CD8-positive, alpha-beta T cell (primary cell): ENCODE measurements at places on chromosomes 2 and 18.

- no peak for DNase-seq
These were observed 85.5 kb downstream of the SOWAHC start for GRCh38 chr2:109699646-109700045.

GRCh38 chr2:117815946-117816345, 1.5 kb downstream of the DDX18 start:
- DNase-seq = no peak

GRCh38 chr2:237490009-237490711, 3.1 kb downstream of the MLPH start:
- no peak for DNase-seq

- DNase-seq = no peak
These were observed 55.4 kb downstream of the KLF7 start for GRCh38 chr2:207110310-207110709.

GRCh38 chr2:234483568-234484251, 13.2 kb downstream of the ARL4C start:
- peak; percentile 74 for DNase-seq

- DNase-seq = peak; percentile 62
These were observed 9.1 kb upstream of the ARID5A start for GRCh38 chr2:96527286-96528005.

DNA sequence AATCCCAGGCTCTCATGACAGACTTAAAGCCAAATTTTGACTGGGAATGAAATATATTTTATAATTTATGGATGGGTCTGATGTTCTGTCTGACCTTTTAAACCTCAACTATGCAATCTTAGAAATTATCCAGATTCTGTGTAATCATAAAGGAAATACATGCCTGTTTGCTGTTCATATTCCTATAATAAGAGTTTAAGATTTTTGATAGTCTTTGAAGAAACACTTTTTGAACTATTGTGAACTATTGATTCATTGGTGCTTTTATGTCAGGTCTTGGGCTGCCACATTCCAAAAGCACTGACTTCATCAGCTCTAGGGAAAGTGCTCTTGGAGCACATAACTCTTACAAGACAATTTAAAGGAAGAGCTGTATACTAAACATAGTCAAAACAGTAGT, 64.2 kb downstream of the CCDC150 start:
- no peak for DNase-seq

DNA sequence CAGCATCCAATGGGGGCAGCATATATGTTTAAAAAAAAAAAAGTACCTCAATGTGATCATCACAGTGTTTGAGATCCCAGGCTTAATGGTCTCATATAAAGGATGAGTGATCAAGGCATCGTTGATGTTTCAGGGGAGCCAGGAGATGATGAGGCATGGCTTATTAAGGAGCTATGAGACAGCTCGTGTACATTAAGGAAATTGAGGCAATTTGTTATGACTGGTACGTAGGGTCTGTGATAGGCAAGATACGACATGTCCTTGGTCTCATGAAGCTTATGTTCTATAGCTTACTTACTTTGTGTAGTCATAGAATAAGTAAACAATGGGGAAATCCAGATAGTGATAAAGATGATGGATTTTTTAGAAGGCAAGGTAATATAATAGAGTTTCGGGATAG, 49.1 kb upstream of the FAM171B start:
- DNase-seq = no peak

DNA sequence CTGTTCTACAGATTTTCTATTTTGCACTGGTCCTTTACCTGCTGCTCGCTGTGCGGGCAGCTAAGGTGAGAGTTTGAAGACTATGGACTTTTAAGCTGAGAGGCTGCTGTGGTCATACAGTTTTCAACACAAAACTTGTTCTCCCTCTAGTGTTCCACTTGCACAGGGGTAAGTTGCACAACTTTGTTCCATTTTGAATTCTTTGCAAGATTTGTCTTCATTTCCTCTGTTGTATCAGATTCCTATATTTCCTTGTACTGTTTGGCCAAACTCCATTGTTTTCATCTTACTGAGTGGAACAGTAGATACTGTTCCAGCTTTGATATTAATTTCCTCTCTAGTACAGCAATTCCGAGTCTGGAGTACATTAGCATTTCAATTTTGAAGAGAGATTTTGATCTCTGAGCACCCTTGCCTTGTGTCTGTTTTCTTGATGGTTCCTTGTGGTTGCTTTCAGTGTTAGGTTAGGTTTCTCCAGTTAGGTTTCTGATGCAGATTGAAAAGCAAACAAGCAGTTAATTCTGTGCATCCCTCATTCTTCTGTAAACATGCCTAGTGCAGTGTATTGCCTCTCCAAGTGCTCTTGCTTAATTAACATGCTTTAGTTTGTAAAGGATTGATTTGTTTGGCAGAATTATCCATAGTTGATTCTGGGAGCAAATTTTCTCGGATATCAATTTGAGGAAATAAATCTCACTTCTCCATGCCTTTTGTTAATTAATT, 188.8 kb downstream of the PTPRM start:
- no peak for DNase-seq

DNA sequence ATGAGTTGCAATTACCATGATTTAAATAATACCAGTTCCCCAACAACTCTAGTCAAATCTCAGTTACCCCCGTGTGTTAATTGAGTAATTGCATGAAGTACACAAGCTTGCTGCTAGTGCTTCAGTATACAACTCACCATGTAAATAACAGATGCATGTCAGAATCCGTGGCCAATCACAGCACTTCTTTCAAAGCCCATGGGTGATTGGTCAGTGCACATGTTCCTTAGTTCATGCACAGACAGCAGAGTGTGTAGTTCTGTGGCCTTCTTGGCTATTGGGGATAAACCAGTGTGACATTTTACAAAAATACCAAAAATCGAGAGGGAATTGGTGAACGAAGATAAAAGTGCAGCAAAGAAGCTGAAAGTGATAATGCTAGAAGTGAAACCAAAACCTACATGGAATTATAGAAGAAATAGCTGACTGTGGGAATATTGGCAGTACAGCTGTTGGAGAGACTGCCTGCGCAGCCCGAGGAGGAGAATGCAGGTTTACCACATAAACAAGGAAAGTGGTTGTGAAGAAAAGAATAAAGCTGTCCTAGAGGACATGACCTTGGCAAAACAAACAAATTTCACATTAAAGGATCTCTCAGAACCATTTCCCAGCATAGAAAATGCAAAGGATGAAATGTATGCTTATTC, 59.4 kb downstream of the NEDD4L start:
- DNase-seq = no peak

DNA sequence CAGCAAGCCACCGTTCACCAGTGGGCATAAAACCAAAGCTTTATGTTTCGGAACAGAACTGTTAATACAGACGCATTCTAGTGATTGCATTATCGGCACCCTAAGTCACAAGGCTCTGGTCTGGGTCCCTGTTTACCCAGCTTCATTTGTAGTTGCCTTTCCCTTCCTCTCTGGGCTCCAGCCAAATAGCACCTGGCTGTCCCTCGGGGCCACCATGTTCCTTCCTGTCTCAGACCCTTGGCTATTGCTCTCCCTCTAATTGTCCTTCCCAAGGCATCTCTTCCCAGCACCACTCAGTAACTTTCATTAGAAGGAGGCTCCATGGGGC, 75.3 kb downstream of the SDC1 start:
- DNase-seq = no peak

- peak; percentile 13 for DNase-seq
These were observed 1.1 kb downstream of the HPCAL1 start for GRCh38 chr2:10303694-10304378.

DNA sequence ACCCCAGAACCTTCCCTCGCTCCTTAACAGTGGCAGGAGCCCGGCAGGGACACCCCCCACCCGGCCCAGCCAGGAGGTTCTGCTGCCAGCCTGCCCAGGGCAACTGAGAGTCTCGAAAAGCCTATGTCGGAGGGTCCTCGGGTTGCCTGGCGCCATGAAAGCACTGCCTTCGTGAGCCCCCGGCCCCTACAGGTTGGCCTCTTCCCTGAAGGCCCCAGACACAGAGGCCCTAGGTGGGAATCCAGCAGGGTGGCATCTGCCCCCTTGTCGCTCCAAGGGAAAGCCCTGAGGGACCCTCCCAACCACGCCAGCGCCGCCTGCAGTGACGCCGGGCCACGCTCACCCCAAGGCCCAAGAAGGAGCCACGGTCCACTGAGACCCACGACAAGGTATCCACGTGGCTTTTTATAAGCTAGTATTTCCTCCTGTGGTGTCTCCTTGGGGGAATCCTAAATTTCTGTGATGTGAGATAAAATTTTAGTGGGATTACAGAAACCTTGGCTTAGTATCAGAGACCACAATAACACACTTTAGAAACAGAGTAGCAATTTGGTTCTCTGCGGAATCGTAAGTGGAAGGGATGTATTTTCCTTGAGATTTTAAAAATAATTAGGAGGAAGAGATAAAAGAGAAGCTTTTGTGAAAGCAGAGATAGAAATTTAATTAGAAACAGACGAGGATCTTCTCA, 138.9 kb downstream of the HDAC4 start:
- DNase-seq = peak; percentile 4

DNA sequence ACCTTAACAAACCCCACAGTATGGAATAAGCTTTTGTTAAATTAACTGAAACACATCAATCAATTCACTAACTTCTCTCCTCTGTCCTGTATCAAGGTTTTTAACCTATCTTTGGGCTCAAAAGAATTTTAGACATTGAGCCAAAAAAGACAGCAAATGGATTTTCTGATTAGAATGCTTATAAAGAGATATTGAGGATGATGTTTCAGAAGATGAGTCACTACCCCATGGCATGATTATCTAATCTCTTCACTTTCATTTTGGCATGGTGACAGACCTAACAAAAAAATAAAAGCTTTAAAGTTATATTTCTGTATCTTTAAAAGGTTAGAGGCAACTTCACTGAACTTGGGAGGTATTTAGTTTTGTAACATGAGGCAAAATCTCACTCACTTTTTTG, 55.5 kb downstream of the SGPP2 start:
- DNase-seq = no peak

DNA sequence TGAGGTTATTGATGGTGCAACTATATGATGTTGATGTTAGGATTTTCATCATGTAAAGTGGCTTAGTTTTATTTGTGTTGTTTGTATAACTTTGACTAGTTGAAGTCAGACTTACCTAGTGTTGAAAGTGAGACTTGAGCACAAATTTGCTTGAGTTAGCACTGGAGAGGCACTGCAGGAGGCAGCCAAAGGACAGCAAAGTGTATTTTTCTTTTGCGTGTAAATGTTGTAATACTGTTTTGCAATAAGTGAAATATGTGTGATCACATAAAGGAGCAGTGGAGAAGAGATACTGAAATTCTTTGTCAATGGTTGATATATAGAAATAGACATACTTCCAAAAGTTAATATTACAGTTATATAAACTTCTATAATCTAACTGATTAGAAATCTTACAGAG, 332.0 kb upstream of the RAB12 start:
- DNase-seq = no peak

DNA sequence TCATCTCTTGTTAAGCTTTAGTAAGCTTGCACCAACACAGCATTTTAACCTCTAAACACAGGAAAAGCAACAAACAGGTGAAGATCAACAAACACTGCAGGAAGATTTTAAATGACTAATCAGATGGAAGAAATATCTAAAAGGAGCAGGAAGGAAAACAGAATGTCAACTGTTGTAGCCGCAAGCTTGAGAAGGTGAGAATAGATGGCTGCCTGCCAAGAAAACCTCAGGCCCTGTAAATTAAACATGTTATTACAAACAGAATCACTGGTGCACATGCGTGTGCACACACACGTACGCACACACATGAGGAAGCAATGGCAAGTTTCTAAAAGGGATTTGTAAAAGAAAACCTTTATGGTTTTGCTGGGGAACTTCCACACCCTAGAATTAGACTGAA, 257.8 kb upstream of the GALNT5 start:
- no peak for DNase-seq

GRCh38 chr2:38343212-38343611, 33.9 kb downstream of the ATL2 start:
- DNase-seq = no peak

DNA sequence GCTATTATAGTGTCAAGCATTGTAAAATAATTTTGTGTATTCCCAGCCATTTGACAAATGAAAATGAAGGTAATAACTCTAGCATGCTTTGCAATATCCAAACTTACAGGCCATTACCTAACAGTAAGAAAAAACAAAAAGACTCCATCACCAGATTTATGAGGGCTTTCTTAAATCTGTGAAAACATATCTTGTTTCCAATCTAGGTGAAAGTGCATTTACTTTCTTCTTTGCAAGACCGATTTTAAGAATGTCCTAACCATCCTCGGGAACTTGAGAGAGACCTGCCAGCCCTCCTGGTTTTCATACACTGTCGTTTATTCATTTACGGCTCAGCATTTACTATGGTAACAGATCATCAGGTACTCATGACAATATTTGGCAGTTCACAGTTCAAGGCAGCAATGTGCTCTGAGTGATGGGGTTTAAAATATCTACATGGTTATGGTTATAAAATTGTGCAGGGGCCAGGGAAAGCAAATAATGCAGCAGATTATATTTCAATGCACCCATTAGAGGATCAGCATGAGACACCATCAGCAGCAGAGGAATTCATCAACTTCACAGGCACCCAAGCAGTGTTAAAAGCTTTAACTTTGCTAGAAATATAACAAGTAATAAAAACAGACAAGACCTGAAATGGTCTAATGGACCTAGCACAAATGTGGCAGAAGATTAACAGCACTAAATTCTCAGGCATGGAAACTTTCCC, 34.4 kb upstream of the PARD3B start:
- no peak for DNase-seq

- DNase-seq = no peak
These were observed 43.0 kb downstream of the G6PC2 start for GRCh38 chr2:168944065-168944464.

GRCh38 chr2:142339261-142339660, 208.4 kb upstream of the LRP1B start:
- DNase-seq = no peak

DNA sequence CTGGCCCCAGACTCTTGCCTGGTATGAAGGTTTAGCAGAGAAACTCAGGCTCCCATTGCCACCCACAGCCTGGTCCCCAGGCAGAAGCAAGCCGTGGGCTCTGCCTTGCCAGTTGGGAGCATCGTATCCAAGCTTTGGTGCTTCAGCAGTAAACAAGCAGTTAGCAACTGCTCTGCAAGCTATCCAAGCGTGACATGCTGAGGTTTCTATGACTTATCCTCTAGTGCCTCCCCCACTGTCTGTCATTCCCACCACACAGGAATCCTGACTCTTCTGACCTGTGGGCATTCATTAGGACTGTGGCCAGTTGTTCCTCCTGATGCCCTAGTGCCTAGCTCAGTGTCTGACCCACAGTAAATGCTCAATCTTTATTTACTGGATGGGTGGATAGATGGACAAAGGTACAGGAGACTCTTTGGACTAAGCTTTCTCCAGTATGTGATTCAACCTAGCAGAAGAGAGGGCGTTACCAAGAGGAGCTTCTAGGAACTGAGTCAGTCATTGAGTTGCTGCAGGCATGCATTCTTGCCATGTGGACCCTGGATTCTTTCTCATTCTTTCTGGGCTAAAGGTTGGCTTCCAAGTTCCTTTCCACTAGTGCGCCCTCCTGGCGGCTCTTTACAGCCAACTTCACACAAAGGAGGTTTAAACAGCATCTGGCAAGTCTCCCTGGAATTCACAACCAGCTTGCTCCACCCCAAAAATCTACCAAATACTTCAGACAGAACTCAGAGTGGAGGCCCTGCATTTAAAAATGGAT, 40.6 kb upstream of the MRPL19 start:
- DNase-seq = no peak
